ENCODE measurements at places on chromosomes 6 and 20.

DNA sequence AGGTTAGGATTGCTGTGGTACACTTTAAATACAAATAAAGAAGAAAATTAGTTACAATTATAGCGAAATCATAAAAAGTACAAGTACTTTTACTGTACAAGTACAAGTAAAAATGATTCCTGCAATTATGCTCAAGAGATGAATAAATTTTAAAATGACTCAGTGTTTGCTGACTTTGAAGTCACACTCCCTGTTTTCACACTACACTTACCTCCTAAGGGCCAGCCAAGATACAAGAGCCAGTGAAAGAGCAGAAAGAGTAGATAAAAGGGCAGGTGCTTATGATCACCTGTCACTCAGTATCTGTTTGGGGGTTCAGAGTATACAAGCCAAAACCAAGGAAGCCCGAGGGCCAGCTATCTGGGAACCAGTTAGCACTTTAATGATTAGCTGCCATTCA lies 41.0 kb upstream of the COL21A1 start:
- DNase-seq, result no peak

DNA sequence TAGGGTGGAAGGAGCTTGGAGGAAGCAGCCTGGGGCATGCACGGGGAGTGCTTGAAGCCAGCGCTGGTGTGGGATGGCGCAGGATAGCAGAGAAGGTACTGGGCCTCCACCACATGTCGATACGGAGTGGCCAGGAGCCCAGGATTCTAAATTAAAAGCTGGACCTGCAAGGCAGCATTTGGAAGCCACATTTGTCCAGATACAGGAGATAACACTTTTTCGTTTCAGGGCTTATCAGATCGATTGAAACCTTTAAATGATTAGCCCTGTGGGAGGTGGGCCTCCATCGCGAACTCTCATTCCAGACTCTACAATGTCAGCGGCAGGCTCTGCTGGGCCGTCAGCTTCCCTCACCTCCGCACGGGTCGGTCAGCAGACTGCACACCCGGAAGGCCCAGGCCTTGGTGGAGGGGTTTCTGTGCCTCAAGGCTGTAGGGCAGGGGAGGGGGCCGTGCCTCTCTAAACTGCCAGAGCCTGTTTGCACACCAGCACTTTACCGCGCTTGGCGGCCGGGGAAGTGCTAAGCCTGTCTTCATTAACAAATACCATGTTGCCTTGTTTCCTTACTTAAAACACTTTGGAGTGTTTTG lies 17.9 kb downstream of the EDN3 start:
- no peak for DNase-seq

DNA sequence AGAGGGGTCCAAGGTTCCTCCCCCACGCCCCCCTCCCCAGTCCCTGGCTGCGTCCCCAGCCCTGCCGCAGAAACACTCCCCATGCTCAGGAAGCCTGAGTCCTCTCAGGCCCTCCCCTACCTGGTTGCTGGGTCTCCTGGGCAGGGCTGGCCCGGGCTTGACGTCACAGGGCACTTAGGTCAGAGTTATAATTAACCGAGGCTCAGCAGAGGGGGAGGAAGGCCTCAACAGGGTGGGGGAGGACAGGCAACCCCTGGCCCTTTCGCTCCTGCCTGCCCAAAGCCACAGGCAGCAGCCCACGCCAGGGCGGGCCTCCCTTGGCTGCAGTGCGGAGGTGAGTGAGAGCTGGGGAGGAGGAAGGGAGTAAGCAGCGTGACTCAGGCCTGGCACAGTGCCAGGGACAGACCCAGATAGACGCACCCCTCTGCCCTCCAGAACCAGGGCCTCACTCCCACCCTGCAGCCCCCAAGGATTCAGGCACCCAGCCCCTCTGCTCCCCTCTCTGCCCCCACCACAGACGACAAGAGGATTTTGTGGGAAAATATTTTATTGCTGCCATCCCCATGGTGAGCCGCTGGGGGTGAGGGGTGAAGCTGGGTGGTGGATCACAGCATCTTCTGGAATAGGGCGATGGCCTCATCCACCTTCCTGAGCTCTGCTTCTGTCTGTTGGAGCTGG lies at the start of gene VWA7:
TSS of gene VWA7 (minus strand) at position 340 of the 678 bp plus-strand sequence. CDS start 549 bp downstream, outside the sequence.
- DNase-seq, result peak; percentile 95

GRCh38 chr6:3820563-3820962 lies 28.6 kb upstream of the FAM50B start:
- no peak for DNase-seq

- no peak for DNase-seq
Measured at GRCh38 chr6:109087661-109088264, 6.9 kb downstream of the SESN1 start.

- DNase-seq, result no peak
Measured at GRCh38 chr6:117169064-117169665, 96.2 kb upstream of the VGLL2 start.

GRCh38 chr6:64280569-64280968 lies 645.0 kb downstream of the PHF3 start:
- no peak for DNase-seq

- DNase-seq, result peak; percentile 31
Measured at GRCh38 chr20:24684956-24685691, 215.7 kb downstream of the SYNDIG1 start.

GRCh38 chr20:54065601-54066038 lies 4.8 kb downstream of the BCAS1 start:
- no peak for DNase-seq

DNA sequence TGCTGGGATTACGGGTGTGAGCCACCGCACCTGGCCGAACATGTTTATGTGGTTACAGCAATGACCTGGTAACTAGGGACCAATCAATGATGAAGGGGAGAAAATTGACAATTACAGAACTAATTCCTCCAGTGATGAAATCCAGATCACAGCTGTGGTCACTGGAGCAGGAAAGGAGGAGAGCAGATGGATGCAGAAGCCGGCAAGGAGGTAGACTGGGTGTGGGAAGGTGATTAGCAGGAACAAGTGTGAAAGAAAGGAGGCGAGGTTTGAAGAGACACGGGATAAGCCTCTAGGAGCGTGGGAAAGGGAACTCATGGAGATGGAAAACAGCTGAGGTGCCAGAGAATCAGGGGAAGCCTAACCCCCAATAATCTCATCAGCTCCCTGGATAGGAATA lies 17.2 kb upstream of the SPAG4 start:
- no peak for DNase-seq

GRCh38 chr6:124870611-124871459 lies 91.4 kb upstream of the RNF217 start:
- no peak for DNase-seq

GRCh38 chr6:137241481-137242038 lies 22.4 kb upstream of the IFNGR1 start:
- no peak for DNase-seq

- no peak for DNase-seq
Measured at GRCh38 chr6:70707893-70708292, 40.2 kb downstream of the SMAP1 start.

GRCh38 chr20:38211200-38212097 lies 46.4 kb upstream of the TGM2 start:
- DNase-seq, result no peak

GRCh38 chr6:44650495-44650894 lies 263.0 kb downstream of the CDC5L start:
- DNase-seq, result no peak

Measured in right lobe of liver (tissue), 6 donors.